Pons (tissue), 1 donor: ENCODE measurements at places on chromosomes 16 and 17.
A peak's percentile ranks its signal among the peaks of the same experiment; 100 is the strongest.

DNA sequence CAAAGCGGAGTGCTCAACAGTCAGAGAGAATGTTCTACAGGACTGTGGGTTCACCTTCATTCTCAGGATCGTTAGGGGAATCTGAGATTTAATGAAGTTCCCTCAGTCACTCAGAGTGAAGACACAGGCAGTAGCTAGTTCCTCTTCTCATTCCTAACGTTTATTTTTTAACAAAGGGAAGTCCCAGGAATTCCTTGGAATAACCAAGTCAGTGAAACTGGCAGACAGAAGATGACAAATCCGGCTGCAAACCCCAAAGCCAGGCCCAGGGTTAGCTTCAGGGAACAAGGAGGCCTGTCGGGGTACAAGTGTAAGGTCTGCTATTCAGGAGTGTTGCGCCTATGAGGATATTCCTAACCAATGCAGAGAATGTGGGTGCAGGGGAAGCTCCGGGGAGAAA, 42.0 kb downstream of the COTL1 start:
- DNase-seq: no peak

DNA sequence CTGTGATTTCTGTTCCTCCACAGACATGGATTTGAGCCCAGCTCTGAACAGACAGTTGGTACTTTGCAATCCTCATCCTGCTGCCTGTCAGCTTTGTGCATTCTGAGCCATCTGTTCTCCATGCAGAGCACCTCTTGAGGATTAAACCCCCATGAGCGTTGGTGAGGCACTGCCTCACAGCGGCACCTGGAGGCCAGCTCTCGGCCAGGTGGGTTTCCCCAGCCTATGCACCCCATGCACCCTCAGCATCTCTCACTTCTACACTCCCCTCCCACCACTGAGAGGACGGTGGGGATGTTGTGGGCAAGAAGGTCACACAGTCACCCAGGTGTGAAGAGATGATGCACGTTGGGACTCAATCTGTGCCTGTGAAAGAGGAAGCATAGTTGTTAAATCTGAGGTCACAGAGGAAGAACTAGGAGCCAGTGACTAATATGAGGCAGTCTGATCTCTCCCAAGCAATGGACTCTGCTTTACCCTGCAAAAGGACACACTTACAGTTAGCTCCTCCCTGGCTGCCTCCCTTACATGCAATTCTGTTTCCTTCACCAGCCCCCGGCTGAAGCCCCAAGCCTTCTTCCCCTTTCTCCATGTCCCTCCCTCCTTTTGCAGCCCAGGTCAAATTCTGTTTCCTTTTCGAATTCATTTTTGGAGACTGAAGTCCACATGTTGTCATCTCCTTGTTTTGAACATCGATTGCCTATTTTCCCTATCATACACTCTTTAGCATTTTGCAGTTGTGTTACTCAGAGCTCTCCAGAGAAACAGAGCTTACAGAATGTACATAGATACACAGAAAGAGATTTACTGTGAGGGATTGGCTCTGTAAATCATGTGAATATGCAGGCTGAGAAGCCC, 58.5 kb downstream of the HS3ST3B1 start:
- DNase-seq: peak; percentile 9

- no peak for DNase-seq
Observed at GRCh38 chr17:76957678-76958464, 89.7 kb downstream of the MGAT5B start.

DNA sequence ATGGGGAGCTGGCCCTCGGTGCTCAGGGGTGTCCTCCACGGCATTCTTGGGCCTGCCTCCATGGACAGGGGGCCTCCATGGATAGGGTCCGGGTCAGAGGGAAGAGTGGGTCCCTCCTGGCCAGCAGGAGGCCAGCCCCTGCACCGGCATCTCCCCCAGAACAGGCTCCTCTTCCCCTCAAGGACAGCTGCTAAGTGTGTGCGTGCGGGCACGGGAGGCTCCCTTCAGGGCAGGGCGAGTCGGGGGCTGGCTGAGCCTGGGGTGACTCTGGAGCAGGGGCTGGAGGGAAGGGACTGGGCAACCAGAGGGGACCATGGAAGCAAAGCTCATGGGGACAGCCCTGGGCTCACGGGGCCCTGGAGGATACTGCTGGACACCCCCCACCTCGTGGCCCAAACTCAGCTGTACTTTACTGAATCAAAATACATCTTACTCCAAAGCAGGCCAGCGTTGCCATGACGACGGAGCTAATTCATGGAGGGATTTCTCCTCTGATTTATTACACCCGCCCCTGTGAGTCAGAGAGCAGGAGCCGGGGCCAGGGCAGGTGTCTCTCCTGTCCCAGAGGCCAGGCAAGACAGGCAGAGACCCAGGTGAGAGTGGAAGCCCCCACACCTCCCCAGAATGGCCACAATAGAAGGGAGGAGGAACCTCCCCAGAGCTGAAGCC, 2.1 kb downstream of the CASKIN1 start:
- no peak for DNase-seq

DNA sequence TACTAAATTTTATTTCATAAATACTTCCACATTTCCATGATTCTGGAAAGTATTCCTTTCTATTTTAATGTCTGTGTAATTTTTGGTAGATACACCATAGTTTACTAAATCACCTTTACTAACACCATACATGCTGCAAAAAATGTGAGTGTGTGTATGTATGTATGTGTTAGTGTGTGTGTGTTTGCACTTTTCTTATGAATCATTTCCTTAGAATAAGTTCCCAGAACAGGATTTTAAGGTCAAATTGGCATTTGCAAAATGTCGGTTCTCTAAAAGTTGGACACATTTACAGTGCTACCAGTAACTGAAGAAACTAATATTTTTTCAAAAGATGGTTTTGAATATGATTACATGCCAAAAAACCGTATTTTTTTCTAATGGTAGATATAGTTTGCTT, 137.1 kb downstream of the CYB561 start:
- DNase-seq: no peak

- DNase-seq: no peak
Observed at GRCh38 chr17:80428363-80428762, 13.4 kb downstream of the ENDOV start.
